ENCODE measurements at places on chromosomes 6 and 20. TPM values are rescaled to one million over a fixed set of nuclear protein-coding genes. Genes with fewer than 3 reads are reported as not detected.

The NINL gene
- total RNA-seq: 20.3 TPM

The TSBP1 gene
- not detected for total RNA-seq

The ELOVL2 gene
- 0.78 TPM for total RNA-seq

The RXRB gene
- 47.2 TPM for total RNA-seq

The BPIFB3 gene
- total RNA-seq: not detected

The SCUBE3 gene
- total RNA-seq: 75.6 TPM

The HLA-DQA2 gene
- total RNA-seq: 1.4 TPM

The TBP gene
- 16.6 TPM for total RNA-seq

Measured in thoracic aorta (tissue), 2 donors.